ENCODE measurements at places on chromosomes 16 and 17.
A peak's percentile ranks its signal among the peaks of the same experiment; 100 is the strongest.

DNA sequence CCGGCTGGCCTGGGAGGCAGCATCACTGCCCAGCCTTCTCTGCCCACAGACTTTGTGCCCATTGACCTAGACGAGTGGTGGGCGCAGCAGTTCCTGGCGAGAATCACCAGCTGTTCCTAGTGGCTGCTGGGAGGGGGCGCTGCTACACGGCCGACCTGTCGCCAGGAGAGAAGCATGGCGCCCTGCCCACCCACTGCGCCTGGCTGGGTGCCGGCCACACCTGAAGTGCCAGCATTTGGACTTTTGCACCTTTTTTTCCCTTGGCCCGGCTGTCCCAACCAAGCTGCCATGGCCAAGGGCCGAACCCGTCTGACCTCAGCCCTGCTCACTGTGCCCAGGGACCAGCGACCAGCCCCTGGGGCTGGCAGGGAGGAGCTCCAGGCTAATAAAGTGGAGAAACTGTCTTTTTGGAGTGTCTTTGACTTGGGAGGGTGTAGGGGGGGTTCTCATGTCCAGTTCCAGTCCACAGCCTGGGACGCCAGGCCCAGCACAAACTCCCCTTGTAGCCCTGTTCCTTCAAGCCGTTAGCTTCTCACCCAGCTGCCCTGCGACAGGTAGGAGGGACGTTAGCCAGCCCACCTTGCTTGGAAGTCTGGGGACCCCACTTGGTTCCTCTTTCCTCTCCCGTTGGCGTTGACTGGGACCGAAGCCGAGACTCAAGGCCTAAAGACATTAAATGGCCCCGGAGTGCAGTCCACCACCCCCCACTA is 939 bp upstream of the WDR90 start:
- no peak for DNase-seq

DNA sequence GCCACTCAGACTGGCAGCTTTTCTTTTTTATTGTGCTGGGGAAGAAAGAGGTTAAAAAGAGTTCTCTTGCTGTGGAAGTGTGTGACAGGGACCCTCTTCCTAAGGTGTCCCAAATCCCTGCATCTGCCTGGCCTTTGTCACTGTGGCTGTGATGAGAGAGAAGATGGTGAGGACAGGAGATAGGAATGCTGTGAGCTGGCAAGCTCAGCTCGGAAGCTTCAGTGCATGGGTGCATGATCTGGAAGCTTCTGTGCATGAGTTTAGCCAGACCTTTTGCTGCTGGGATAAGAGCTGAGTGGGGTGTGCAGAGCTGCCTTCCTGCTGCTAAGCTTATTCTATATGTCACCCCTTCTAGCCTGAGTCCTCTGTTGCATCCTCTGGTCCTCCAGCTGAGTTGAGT is 103.3 kb upstream of the CACNG3 start:
- DNase-seq: no peak

DNA sequence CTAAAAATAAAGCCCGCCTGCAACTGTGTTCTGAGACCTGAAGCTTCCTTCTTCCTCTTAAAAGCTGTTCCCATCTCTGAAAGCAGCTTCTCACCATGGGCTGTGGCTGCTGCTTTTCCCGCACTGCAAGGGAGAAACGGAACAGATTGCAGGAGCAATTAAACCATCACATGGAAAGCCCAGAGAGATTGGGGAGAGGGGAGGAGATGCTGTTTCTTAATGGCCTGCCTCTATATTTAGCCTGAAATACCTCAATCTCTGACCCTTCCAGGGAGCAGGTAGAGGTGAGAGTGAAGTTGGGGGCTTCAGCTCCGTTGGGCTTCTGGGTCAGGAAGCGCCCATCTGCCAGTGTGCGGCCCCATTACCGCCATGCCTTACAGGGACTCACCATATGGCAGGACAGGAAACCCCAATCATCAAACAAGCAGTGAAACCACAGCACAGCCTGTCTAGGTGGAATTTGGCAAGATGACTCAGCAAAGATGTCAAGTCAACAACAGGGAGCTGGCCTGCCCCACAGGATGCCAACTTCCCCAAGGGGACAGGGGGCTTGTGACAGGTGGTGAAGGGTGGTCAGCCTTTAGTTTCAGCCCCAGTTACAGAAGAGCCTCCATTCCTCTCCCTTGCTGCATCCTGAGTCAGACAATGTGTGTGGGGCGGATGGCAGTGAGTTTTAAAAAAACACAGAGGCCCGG is 286.6 kb upstream of the CCL2 start:
- no peak for DNase-seq

- DNase-seq: no peak
Measured at GRCh38 chr16:8565498-8565897, 24.8 kb downstream of the TMEM114 start.

- peak; percentile 92 for DNase-seq
Measured at GRCh38 chr17:41965694-41966462, 717 bp upstream of the CNP start.

- DNase-seq: no peak
Measured at GRCh38 chr17:78935419-78936323, 10.5 kb upstream of the TIMP2 start.
